ENCODE measurements at places on chromosomes 12 and 14.

- DNase-seq: no peak
Measured at GRCh38 chr12:30622509-30622908, 73.2 kb downstream of the IPO8 start.

GRCh38 chr14:85514487-85514886 is 15.5 kb upstream of the FLRT2 start:
- no peak for DNase-seq

DNA sequence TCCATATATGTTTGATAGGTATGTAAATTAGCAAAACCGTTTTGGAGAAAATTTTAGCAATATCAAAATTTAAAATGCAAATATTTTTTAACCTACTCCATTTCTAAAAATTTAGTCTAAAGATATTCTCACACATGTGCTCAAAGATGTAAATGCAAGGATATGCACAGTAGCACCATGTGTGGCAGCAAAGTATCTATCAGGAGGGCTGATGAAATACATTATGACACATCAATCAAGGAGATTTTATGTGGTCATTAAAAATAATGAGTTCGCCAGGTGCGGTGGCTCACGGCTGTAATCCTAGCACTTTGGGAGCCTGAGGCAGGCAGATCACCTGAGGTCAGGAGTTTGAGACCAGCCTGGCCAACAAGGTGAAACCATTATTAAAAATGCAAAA is 8.0 kb upstream of the C1R start:
- DNase-seq: no peak

- DNase-seq: no peak
Measured at GRCh38 chr12:115103884-115104883, 420.2 kb upstream of the TBX3 start.

DNA sequence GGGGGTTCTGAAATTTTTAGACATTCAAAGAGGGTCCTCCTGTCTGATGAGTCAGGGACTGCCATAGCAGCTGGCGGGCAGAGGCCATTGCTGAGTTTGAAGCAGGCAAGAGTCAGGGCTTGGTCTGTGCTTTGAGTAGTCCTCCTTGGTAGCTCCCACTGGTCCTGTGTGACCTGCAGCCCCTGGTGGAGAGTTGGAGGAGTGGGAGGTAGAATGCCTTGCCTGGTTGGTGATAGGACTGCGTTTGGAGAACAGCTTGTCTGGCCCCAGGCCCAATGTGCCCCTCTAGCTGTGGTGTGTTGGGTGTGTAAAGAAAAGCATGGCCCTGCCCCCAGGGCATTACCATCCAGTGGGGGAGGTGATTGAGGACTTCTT is 116.7 kb downstream of the BEGAIN start:
- DNase-seq: no peak

- no peak for DNase-seq
Measured at GRCh38 chr12:108697905-108698304, 33.4 kb downstream of the CORO1C start.

- no peak for DNase-seq
Measured at GRCh38 chr12:57058454-57058853, 8.5 kb upstream of the MYO1A start.

DNA sequence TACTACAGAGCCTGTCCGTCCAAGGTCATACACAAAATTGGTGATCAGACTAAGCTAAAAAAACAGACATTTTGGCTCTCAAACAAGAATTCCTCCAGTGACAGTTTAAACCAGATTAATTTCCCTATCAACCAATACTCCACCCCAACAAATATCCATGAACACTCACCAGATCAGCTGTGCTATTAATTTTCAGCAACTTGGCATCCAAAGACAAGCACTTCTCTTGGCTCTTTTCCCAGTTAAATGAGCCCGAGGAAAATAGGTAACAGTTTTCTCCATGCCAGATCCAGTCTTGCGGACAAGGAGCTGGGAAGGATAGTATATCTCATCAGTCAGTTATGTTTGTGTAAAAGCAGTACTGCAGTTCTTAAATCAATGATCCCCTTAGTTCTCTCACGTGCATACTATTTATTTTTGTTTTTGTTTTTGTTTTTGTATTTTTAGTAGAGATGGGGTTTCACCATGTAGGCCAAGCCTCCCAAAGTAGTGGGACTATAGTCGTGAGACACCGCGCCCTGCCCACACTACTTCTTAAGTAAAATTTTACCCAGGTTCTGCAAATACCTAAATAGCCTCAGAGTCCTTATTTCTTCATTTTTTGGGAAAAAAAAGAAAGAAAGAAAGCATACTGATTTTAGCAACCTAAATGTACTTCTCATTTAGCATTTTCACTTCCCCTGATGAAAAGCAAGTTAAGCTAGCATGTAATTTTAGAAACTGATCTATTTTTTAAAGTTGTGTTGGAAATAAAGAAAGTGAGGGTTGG is 11.1 kb downstream of the OLR1 start:
- DNase-seq: no peak

GRCh38 chr14:77883131-77883846 is 83.4 kb downstream of the ADCK1 start:
- no peak for DNase-seq

GRCh38 chr12:262817-263216 is at the start of gene SLC6A13:
TSS of gene SLC6A13 (minus strand) at chr12:262836. CDS start at chr12:260052, 2,784 bp downstream.
- DNase-seq: no peak

DNA sequence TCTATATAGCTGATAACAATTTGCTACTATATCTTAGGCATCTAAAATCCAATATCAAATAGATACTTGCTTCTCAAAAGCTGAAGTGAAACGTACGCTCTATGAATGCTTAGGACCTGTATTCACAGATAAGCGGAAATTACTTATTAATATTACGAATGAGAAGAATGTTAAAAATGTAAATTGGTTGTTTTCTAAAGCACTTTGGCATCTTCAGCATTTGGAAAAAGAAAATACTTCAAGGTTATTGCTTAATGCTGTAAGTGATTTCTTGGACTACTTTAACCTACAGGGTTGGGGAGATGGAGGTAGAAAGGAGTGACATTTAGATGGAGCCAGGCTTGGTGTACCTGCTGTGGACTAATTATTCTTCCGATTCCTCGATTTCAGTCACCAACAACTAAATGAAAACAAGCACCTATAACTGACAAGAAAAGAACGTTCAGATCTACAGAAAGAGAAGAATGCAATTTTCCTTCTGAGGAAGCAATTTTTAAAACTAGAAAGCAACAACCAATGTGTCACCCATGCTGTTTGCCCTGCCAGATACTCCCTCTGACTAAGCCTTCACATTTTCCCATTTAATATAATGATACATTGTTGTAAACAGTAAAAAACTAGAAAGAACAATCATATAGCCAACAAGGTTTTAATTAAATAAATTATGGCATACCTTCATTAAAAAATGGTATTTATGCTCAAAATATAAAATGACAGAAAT is 49.3 kb downstream of the SLC25A21 start:
- no peak for DNase-seq

GRCh38 chr12:131861261-131862083 is 33.0 kb upstream of the ULK1 start:
- DNase-seq: no peak

DNA sequence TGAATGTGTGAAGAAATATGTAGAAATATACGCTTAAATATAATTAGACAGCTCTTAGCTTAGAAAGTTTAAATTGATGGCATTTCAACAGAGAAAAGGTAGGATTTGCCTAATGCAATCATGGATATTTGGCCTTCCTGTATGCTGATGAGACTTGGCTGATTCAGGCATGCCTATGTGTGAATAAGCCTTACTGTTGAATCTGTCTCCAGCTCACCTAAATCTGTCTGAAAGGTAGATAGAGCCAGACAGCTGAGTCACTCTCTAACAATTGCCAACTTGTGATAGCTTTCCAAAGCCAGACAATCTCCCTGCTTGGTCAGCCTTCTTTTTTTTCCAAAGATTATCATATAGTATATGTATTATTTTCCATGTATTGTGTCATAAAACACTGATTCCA is 92.8 kb upstream of the FLRT2 start:
- no peak for DNase-seq

GRCh38 chr12:132503618-132504204 is 13.8 kb downstream of the FBRSL1 start:
- no peak for DNase-seq

DNA sequence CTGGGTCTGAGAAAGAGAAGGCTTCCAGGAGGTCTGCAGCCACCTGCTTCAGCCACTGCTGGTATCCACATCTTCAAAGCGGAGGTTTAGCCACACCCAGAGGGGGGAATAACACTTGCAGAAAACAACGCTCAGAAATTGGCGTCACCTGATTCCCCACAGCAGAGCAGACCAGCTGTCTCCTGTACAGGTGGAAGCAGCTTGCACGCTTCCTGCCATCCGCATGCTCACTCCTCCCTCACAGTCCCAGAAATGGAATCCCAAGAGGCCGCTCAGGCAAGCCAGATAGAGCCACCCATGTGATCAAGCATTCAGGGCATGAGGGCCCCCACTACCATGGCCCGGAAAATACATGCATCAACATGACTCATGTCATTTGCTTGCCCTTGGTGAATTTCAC is 112.2 kb upstream of the DIO3 start:
- no peak for DNase-seq

DNA sequence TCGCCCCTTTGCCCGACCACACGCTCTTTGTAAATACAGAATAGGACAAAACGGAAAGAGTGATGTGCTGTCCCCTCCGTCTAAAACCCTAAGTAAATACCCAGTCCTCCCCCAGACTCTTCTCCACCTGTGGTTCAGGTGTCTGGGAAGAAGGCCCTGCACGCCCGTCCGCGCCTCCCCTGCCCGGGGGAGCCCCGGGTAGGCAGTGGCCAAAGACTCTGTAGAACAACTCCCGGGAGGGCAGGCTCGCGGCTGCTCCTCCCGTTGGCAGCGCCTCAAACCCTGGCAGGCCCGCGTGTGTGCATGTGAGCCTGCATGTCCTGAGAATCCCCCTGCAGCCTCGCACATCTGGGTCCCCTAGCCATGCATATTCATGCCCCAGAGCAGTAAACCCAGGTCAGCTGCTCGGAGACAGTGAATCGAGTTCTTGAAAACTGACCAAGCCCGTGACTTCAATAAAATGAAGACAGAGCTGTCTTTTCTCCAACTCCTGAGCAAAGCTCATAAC is 165.8 kb downstream of the MON2 start:
- DNase-seq: no peak

- peak; percentile 61 for DNase-seq
Measured at GRCh38 chr12:120356567-120357030, 12.4 kb downstream of the MSI1 start.

DNA sequence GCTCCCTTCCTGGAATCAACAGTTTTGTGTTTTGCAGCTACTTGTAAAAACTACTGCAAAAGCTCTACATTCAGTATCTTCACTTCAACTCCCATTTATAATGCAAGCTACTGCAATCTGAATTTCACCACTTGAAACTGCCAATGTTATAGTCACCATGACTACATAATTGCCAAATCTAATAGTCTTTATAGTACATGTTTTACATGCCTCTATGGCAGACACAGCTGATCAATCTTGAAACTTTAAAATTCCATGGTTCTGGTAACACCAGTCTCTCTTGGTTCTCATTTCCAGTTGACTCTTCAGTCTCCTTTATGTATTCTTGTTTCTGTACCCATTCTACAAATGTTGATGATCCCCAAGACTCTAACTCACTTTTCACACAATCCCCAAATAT is 185.9 kb downstream of the MED13L start:
- no peak for DNase-seq

DNA sequence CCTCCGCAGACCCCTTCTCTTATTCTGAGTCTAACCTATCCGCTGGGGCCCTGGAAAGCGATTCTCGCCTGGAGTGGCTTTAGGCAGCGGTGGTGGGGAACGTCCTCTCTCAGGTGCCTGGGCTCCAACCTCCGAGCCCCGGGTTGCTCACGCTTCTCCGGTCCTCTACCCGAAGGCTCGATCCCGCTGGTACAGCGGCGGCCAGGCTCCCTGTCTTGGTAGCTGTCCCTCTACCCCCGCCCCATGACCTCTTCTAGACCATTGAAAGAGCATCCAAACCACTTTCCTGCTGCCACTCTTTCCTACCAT is 505 bp upstream of the HEBP1 start:
- no peak for DNase-seq

DNA sequence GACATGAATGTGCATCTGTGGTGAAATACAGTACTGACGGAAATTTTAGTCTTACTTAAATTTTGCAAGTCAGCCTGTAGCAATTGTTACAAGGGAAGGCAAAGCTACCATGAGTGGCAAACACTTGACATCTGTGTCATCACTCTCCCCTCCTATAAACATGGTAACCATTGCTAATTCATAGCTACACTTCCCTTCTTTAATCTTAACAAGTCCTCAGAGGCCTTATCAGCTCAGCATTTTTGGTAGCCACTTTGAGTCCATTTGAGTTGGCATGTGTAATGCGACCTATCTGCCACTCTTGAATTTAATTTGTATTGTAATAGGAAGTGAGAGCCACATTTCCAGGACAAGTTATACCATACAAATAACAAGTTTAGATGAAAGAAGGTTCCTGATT is 218.1 kb downstream of the RMST start:
- no peak for DNase-seq

- DNase-seq: no peak
Measured at GRCh38 chr12:12180136-12180535, 86.7 kb downstream of the LRP6 start.

- DNase-seq: no peak
Measured at GRCh38 chr14:93693914-93694313, 94.4 kb downstream of the PRIMA1 start.

DNA sequence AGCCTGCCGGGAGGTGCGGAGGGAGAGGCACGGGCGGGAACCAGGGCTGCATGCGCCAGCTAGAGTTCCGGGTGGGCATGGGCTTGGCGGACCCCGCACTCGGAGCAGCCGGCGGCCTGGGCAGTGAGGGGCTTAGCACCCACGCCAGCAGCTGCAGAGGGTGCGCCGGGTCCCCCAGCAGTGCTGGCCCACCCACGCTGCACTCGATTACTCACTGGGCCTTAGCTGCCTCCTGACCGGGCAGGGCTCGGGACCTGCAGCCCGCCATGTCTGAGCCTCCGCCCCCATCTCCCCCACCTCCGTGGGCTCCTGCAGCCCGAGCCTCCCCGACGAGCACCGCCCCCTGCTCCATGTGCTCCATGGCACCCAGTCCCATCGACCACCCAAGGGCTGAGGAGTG is 14.8 kb downstream of the CKAP4 start:
- DNase-seq: no peak

GRCh38 chr12:104605685-104606084 is 148.9 kb downstream of the CHST11 start:
- no peak for DNase-seq

DNA sequence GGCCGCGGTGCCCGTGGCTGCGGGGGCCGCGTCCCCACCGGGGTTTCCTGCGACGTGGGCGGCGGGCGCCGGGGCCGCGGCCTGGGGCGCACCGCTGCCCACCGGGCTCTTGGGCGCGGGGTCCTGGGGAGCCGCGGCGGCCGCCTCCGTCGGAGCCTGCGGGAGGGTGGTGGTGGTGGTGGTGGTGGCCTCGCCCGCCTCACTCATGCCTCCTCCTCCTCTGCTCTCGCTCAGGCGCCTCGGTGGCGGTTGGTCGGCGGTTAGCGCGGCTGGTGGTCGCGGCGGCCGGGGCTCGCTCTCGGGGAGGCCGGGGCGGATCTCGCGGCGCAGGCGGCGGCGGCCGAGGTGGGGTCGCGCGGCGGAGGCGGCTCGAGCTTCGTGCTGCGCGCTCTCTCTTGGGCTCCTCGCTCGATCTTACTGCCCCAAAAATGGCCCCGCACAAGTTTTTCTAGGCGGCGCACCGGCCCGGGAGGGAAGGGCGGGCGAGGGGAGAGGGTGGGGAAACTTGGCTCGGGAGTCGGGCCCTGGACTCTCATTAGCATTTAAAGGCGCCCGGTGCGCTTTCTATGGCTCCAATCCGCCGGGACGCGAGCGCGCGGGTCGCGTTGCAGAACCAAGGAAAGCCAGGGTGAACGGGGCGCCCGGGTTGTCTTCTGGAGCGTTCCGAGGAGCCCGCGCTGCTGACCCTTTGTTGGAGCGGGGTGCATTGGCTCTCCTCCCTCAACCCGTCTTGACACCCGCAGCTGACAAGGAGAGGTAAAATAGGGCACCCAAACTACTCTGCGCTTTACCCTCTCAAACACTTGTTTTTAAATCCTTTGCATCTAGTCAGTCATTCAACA is at the start of gene YBX3:
Gene YBX3 (minus strand): TSS at position 419 of the 842 bp plus-strand sequence. CDS start 212 bp downstream, at position 207.
- peak; percentile 13 for DNase-seq
